SK-N-DZ (cell line): ENCODE measurements at places on chromosomes 13 and 19.

GRCh38 chr13:31043957-31044356 lies 111.5 kb downstream of the TEX26 start:
- no peak for DNase-seq

DNA sequence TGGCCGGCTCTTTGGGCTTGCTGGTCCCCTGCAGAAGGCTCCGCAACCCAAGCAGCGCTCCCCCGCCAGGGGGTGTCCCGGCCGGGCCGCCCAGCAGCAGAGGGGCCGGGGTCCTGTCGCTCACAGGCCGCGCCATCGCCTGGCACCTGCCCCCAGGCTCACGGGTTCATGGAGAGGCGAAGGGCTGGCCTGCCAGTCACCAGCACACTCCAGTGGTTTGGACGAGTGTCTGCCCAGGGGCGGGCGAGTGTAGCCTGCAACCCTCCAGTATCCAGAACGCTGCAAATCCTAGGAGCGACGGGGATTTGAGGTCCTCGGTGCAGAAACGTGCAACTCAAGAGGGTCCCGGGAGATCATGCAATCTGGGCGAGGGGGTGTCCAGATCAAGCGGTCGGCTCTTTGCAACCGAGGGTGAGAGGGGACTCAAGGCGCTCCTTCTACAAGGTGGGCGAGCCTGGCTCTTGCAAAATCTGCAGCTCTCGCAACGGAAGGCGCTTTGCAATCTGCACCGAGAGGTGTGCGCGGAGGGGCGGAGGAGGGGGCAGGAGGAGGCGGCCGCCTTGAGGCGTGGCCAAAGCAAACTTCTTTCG lies at the start of gene DBP:
TSS of gene DBP (minus strand) at position 521 of the 590 bp plus-strand sequence. CDS start at position 136, 385 bp downstream.
- no peak for DNase-seq

DNA sequence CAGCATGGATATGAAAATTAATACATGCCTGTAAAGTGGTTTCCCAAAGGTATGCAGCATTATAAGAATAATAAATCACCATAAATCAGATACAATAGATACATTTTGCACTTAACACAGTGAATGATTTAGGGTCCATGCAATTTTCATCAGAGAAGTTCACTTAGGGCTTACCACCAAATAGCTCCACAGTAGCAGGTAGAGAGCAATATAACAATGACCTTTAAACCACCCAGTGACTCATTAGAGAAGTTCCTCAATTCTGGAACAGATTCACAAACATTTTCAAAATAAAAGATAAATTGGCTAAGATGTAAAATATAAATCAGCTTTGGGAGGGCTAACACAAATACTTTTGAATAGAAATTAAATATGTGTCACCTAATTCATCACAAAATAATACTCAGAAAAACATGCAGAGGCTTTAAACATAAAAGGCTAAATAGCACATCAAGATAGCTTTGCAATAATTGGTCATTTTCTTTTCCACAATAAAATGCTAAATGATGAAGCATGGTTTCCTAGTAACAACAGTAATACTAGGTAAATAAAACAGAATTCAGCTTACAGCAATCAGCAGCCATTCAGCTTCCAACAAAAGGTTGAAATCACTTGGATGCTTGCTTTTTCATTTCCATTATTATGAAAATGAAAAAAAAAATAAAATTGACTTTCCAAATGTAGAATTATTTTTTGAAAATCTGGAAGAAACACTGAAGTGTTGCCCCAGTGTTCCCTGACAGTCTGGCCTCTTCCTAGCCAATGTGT lies 84.3 kb upstream of the NBEA start:
- DNase-seq: no peak

- DNase-seq: no peak
Measured at GRCh38 chr13:110589793-110590390, 25.5 kb upstream of the NAXD start.
